ENCODE measurements at places on chromosomes 7 and 10.
A peak's percentile ranks its signal among the peaks of the same experiment; 100 is the strongest.

GRCh38 chr10:28241741-28242399 is 61.0 kb downstream of the MPP7 start:
- no peak for DNase-seq

GRCh38 chr7:136919820-136920219 is 51.4 kb downstream of the CHRM2 start:
- DNase-seq = no peak

- DNase-seq = no peak
These were observed 1205.2 kb upstream of the AUTS2 start for GRCh38 chr7:68393051-68393450.

DNA sequence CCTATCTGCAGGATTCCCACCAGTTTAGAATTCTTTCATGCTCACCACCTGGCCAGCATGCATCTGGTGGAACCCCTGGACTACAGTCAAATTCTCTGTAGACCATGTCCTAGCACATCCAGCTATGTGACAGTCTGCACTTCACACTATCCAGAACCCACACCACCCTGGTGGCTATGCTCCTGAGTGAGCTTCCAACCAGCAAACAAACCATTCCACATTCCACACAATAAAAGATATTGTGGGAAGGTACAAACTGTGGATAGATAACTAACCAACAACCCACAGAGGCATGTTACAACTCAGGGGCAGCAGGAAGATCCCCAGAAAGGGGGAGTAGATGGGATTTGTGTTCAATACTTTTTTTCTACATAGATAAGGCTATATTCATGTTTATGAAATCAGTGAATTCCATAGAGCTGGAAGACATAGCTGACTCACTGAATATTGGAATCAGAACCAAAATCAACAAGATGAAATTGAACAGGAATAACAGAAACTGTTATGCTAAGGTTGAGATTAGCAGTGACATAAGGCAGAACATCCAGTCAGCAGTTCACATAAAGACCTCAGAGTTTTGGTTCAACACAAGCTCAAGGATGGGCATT is 72.5 kb downstream of the LRRC17 start:
- DNase-seq = no peak

GRCh38 chr7:28847681-28848080 is 110.4 kb downstream of the TRIL start:
- no peak for DNase-seq

GRCh38 chr10:49465736-49466135 is 69.8 kb upstream of the DRGX start:
- no peak for DNase-seq

GRCh38 chr7:157270060-157270444 is 66.8 kb upstream of the DNAJB6 start:
- no peak for DNase-seq

DNA sequence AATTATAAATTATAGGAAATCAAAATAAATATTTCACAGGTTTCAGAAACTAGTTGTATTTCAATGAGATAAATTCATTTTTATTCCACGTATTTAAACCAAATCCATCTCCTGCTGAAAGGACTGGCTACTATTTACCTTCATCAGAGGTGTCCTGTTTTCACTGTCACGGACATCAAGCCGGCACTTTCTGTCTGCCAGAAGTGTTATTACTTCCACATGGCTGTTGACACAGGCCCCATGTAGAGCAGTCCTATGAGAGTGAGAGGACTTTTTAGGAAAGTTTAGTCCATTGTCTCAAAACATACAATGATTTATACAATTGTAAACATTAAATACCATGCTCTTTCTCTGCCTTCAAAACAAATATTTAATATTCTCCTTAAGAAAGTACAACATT is 100.4 kb upstream of the ACBD5 start:
- no peak for DNase-seq

DNA sequence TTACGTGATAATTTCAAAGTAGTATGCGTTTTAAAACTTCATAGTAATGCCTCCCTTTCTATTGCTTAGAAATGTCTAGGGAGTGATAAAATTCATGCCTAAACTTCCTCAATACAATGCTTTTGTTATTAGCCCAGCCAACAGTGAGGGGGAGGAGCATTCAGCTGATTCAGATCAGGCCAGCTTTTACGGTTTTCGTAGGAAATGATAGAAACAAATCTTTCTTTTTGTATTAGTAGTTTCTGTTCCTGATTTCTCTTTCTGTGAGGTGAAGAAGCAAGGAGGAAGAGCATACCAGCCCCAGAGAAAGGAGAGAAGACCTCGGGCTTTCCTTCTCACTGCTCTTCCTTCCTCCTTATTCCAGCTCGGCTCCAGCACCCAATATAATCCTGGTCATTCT is 35.2 kb upstream of the ITPRID1 start:
- no peak for DNase-seq

- DNase-seq = no peak
These were observed 27.8 kb downstream of the GSDME start for GRCh38 chr7:24729365-24730017.

DNA sequence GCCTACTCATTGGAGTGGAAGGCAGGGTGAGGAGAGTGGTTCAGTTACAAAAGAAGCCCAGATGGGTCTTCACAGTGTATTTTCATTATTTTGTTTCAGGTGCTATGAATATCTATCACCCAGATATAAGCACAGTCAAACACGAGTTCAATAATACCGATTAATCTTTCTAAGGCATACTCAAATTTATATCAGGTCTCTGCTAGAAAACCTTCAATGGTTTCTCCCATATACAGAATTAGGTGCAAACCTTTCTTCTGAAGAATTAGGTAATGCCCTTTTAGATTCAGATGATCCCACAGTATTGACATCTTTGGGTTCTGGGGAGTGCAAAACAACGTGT is 14.7 kb upstream of the HPS1 start:
- DNase-seq = no peak

- DNase-seq = no peak
These were observed 10.2 kb downstream of the PLEKHA8 start for GRCh38 chr7:30038196-30038980.

GRCh38 chr7:130372402-130373165 is 7.7 kb upstream of the CPA1 start:
- DNase-seq = no peak

DNA sequence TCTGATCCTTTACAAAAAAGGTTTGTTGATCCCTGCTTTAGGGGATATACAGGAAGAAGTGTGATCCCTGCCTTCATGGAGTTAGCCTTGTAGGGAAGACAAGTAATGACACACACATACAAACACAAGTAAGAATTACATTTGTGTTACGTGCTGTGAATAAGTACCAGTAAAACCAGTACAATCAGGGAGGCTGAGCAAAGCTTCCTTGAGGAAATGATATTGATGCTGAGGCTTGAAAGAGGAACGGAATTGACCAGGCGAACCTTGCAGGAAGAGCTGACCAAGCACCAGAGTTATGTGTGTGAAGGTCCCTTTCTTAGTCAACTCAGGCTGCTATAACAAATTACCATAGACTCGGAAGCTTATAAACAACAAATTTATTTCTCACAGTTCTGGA is 83.6 kb upstream of the CACUL1 start:
- no peak for DNase-seq

- no peak for DNase-seq
These were observed 398.8 kb upstream of the KLF6 start for GRCh38 chr10:4183761-4184261.

GRCh38 chr7:135466442-135467206 is 43.3 kb downstream of the CNOT4 start:
- DNase-seq = no peak

GRCh38 chr10:37436357-37436756 is 311.0 kb downstream of the ANKRD30A start:
- no peak for DNase-seq

GRCh38 chr7:142760071-142760642 is 10.6 kb upstream of the PRSS2 start:
- DNase-seq = no peak

- DNase-seq = peak; percentile 43
These were observed 1.0 kb downstream of the UBTD1 start for GRCh38 chr10:97499561-97500296.

DNA sequence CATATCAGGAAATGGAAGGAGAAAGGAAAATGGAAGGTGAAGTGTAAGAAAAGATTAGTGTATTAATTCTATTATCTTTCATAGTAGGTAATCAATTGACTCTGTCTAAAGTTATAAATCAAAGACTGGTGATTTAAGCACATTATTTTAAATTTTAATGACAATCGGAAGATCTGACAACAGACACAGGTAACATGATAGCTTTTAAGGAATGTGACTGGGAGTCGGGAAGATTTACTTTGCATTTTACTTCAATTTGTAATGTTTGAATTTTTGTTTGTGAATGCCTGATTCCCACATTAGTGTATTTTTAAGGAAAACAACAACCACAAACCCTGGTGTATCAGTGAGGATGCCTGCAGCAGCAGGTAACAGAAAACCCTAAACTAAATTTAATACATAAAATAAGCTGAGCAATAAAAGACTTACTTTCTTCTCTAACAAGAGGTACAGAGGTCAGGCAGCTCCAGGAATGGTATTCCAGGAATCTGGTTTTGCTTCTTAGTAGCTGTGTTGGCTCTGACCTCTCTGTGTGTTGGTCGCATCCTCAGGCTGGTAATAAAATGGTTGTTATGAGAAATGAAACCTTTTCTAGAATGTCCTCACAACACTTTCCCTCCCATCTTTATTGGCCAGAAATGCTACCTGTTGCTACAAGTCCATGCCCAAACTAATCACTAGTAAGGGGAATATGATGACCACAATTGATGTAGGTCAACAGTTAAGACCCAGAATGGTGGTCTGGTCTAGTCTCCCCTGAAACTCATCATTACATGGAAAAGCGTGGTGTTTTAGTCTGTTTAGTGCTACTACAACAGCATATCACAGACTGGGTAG is 12.2 kb downstream of the DNAJB9 start:
- no peak for DNase-seq

DNA sequence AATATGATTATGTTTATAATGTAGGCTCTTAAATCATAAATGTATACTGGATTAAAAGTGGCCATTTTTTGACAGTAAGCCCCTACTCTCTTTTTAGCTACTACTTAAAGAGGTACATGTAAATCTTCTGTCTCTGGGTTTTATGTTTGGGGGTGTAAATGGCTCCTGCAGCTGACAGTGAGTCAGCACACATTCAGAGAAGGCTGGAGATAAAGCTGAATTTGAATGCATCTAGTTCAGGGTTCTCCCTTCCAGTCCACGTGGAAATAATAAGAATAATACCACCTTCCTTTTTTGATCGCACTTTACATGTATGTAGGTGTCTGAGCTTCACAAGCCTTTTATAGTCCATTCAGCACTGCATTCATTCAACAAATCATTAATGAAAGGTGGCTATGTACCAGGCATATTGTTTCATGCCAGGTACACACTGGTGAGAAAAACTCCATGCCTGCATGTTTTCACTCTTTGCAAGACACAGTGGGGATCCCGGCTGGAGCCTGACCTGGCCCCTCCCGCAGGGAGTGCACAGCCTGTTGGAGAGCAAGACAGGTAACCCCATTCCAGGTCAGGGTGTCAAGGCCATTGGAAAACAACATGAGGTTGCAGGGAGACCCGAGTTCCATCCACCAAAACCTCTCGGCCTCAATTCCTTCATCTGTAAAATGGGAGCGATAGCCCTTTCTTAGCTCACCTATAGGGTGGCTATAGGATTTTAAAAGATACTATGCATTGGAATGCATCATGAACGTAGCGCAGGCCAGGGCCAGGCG is 107.5 kb upstream of the ANLN start:
- no peak for DNase-seq

DNA sequence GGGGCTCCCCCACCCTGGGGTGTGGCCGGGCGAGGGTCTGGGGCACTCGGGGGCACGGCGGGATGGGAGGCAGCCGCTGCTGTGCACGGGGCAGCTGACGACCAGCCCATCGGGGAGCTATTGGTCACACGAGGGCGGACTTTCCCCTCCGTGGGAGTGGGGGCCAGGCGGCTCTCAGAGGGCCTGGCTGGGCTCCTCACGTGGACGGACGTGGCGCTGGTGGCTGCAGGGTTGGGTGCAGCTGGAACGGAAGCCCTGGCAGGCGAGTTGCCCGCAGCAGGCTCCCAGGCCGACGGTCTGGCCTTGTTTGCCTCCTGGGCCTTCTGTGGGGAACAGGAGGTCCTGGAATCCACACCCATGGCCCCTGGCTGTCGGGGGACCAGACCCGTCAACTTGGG is 14.3 kb downstream of the MICALL2 start:
- no peak for DNase-seq

DNA sequence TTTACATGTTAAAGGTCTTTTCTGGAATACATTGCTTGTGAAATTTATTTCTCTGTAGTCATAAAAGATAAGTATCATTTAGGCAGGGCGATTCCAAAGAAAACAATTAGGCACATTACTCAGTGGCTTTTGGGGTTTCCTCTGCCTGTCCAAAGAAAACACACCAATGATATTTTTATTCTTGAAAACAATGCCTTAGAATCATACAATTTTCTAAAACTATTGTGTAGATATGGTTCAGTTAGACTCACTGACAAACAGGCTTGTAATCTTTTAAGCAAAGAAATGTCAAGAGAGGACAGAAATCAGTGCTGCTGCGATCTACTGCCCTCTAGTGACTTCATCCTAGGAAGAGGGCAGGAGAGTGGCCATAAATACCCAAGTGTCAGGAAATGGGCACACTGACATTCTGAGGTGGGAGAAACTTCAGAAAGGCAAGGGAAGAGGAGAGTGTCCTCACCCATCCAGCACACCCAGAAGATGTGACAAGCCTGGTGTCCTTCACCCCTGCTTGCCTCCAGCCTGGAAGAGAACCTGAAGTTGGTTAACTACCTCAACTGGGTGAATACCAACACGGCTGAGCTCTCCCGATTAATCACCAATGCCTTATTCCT is 120.5 kb downstream of the GALNT11 start:
- DNase-seq = no peak

DNA sequence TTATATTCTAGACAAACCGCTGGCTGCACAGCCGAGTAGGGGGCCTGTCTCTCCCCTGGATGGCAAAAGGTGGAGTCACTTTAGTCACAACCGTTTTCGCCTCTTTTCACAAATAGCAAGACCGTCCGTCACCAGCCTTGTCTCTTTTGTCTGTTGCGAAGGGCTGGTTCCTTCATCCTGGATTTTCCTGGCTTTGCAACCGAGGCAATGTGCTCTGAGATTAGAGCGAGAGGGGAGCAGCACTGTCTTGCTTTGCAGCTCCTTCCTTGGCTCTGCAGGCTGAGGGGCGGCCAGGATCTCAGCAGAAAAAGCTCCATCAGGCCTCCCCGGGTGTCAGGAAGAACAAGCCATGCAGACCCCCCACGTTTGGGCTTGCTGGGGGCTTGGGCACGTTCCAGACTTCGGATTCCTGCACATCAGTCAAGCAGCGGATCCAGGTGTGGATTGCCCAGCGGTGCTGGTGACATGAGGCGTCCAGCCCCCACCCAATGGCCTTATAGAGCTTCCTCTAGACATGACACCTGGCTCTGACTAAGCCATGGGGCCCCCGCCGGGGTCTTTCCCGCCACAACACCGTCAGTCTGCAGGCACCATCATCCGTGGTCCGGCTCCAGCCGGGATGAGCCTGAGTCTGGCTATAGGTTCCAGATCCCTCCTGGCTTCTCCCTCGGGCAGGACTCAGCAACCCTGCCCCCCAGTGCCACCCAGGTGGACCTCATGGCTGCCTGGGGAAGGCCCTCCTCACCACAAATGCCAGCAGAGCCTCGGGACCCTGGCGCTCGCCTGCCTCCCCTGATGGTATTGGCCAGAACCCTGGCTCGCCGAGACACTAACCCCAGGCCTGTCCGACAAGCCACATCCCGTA is 467.6 kb upstream of the FOXK1 start:
- DNase-seq = no peak

GRCh38 chr7:91565499-91566401 is 301.5 kb downstream of the FZD1 start:
- DNase-seq = no peak
